Left lung (tissue), 14 donors: ENCODE measurements at places on chromosomes 12 and 14. TPM values are rescaled to one million over a fixed set of nuclear protein-coding genes. Genes with fewer than 3 reads are reported as not detected.

GRCh38 chr12:108273217-108273616 lies 65.9 kb downstream of the CMKLR1 start:
- no peak for DNase-seq

DNA sequence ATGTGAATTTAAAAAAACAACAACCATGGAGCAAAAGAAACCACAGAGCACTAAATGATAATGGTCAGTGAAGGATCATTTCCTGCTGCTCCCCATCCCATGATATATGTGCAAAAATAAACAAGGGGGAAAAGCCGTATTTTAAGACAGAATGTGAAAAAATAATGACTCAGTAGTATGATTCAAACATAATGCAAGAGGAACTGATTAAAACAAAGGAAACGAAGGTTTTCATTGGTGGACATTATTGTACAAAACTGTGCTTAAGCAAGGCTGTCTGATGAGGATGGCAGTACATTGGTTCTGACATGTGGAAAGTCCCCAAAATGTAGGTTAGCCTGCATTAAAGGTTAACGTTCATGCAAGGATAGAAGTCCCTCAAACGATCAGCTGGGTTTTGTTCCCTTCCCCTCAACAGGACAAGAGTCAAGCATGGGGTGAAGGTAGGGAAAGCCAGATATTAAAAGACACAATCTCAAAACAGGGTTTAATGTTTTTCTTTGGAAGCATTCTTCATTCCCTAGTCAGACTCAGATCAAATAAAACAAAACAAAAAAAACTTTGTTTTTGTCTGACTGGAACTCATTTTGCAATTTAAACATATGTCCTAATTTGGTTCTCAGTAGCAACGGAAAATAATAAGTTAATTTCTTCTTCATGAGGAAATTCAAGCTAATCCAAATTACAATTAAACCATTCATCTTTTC lies 26.3 kb upstream of the PTGDR start:
- DNase-seq: no peak

TSPAN19 gene
- total RNA-seq: not detected

MANSC4 gene
- not detected for total RNA-seq

DNA sequence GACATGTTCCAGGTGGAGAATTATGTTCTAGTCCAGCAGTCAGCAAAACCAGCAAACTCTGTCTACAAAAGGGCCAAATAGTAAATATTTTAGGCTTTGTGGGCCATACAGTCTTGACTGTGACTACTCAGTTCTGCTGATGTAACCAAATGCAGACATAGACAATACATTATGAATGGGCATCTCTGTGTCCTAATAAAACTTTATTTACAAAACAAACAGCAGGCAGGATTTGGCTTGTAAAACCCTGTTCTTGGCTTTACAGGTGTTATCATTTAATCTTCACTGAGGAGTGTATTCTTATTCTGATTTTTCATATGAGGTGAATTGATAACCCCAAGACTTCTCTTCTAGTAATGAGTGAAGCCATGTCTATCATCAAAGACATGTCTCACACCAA lies 278.6 kb downstream of the DUSP6 start:
- DNase-seq: no peak

- DNase-seq: no peak
Measured at GRCh38 chr14:100549834-100550625, 37.2 kb downstream of the BEGAIN start.

EGLN3 gene
- 1.3 TPM for total RNA-seq

GRCh38 chr12:121776190-121777098 lies 17.0 kb downstream of the RHOF start:
- peak; percentile 99 for DNase-seq

GRCh38 chr12:82833481-82833880 lies 146.8 kb downstream of the TMTC2 start:
- DNase-seq: no peak

ISCA2 gene
- 27.7 TPM for total RNA-seq

RNASE4 gene
- 17.9 TPM for total RNA-seq

DNA sequence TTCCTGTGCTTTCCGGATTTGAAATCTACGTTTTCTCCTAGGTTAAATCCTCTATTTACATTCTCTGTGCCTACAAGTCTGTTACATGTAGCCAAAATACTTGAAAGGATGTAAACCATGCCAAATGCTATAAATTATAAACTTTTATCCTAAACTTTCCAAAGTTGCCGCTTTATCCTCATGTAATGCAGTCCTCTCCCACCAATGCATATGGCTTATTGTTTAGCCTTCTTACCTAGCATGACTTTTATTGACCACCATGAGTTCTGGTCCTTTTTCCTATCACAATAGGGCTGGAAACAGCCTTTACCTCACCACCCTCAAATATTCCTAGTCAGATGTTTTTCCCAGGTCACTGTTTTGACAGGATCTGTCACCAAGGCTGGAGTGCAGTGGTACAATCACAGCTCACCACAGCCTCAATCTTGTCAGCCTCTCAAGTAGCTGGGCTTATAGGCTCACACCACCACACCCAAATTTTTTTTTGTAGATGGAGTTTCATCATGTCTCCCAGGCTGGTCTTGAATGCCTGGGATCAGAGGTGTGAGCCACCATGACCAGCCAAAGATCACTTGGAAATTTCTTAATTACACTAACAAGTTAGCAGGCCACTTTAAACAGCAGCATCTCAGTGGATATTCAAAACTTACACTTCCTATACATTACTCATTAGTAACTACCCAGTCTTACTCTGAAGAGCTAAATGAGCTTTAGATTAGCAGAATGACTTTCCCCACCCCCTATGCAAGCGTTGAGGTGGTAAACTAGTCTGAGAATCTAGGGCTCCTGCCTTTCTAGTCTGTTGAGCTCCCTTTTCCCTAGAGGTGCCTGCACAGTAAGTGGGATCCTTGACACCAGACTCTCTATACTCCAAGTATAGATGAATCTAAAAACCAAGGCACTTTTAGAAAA lies 4.1 kb downstream of the TUBA1B start:
- no peak for DNase-seq

- no peak for DNase-seq
Measured at GRCh38 chr12:105705235-105705634, 374.7 kb downstream of the C12orf75 start.

DNA sequence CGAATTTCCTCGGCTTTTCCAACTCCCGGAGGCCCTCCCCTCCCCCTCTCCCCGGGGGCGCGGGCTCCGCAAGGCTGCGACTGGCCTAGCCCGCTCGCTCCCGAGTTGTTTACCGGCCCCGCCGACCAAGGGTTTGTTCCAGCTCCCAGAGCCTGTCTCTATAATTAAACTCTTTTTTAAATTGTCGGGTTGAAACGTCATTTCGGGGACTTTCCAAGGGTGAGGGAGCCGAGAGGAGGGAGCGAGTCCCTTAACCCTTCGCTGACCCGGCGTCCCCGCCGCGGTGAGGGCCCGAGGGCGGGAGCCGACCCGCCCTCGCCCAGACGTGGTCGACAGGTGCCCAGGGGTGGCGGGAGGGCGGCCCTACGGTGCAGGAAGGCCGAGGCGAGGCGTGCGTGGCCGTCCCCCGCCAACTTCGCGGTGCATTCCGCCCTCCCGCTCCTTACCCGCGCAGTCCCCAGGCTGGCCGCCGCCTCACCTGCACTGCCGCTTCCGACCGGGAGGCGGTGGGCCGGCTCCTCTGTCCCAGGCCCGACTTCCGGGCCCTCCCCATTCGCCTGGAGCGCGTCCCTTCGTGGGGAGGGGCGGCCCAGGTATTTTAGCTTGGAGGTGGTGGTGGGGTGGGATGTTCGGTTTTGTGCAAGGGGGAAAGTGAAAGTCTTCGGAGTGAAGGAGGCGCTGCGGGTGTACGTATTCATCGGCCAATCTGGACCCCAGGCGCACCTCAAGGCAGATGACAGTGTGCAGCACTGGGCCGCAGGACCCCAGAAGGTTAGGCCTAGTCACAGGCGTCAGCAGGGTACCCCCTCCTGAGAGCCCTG lies 2.9 kb upstream of the ZFP36L1 start:
- peak; percentile 82 for DNase-seq

GRCh38 chr12:57156701-57157403 lies 9.4 kb upstream of the LRP1-AS start:
- peak; percentile 86 for DNase-seq
